Activated CD4-positive, CD25-positive, alpha-beta regulatory T cell (primary cell): ENCODE measurements at places on chromosomes 4 and X.

GRCh38 chr4:139522457-139522856 lies 33.6 kb downstream of the SETD7 start:
- no peak for DNase-seq

DNA sequence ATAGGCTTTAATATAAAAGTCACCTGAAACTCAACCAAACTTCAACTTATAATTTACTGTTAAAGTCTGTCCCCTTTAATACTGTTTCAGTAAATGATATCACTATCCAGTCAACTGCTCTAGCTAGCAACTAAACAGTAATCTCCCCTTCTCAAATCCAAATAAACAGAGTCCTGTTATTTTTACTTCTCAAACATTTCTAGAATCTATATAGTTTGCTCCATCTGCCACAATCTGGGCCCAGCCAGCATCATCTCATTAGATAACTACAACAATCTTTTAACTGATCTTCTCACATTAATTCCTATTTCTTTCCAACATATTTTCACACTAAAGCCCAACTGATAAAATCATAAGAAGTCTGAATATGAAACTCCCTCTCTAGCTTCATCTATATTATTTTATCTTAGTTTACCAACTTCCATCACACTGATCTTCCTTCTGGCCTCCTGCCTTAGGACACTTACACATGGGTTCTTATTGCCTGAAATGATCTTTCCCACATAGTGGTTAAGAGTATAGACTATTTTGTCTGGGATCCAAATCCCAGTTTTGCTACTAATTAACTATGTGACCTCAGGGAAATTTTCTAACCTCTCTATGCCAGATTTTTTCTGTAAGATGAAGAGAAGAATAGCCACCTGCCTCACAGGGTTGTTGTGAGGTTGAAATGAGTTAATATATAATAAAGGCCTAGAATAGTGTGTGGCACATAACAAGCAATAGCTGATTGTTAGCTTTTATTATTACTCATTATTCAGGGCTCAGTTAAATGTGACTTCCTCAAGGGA lies 18.6 kb downstream of the TBCK start:
- no peak for DNase-seq

DNA sequence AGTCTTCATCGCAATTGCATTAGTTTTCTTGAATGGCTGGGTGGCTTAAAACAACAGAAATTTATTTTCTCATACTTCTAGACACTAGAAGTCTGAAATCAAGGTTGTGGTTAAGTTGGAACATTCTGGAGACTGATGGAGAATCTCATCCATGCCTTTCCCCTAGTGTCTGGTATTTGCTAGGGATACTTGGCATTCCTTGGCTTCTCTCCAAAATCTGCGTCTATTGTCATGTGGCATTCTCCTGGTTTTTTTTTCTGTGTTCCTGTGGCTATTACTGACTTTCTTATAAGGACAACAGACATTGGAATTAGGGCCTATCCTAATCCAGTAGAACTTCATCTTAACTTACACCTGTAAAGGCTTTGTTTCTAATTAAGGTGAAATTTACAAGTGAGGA lies 272.8 kb upstream of the EPHA5 start:
- no peak for DNase-seq

GRCh38 chrX:42752730-42753129 lies 25.2 kb downstream of the PPP1R2C start:
- DNase-seq, result no peak

GRCh38 chr4:158161551-158162354 lies 11.1 kb downstream of the GASK1B start:
- no peak for DNase-seq

- DNase-seq, result no peak
Measured at GRCh38 chr4:182812916-182813315, 104.3 kb downstream of the DCTD start.

DNA sequence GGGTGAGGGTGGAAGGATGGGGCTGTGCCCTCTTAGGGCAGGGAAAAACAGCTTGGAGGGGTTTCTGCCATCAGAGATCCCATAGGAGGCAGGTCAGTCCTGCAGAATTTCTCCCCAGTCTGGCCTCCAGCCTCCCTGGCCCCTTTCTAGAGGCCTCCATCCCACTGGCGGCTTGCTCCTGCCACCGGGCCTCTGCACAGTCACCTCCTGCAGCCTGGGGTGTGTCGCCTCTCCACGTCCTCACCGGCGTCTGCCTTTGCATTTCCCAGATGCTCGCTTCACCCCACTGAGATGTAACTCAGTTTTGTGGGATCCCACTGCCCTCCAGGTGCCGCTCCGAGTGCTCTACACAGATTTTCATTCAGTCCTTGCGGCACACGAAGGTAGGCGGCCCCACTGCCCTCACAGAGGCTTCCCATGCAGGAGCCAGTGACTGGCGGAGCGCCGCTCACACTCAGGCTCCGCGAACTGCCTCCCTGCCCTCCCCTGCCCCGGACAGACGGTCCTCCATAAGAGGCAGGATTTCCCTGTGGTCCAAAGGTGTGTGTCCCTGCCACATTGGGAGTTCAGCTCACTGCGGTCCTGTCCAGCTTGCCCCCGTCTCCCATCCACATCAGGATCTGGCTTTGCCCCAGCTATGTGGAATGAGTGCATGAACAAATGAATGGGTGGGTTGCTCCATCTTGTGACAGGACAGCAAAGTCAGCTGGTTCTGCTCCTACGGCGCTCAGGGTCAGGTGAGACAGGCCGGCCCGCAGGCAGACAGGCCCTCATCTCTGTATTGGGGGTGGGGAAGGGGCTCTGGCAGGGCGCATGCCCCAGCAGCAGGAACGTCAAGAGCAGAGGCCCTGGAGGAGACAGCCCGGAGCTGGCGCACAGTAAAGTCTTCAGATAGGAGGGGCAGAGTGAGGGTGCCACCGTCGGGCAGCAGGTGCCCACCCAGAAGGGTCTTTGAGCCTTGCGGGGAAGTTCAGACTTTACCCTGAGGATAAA lies 2.7 kb upstream of the TMEM271 start:
- no peak for DNase-seq
